ENCODE measurements at places on chromosomes 6 and 20.

DNA sequence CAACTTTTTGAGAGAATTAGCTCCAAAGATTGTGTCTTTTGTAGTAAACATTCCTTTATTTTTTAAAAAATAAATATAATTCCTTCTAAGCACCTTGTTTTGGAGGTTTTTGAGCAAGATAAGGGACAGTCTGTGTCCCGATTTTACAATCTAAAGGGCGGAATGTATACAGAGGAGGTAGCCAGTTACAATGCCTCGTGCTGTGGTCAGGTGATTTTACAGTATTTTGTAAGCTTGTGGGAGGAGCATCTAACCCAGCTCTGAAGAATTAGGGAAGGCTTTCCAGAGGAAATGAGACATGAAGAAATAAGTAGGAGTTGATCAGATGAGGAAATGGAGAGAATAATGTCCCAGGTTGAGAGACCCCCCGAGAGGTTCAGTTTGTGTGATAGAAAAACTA lies 1.3 kb downstream of the HINT3 start:
- no peak for DNase-seq

DNA sequence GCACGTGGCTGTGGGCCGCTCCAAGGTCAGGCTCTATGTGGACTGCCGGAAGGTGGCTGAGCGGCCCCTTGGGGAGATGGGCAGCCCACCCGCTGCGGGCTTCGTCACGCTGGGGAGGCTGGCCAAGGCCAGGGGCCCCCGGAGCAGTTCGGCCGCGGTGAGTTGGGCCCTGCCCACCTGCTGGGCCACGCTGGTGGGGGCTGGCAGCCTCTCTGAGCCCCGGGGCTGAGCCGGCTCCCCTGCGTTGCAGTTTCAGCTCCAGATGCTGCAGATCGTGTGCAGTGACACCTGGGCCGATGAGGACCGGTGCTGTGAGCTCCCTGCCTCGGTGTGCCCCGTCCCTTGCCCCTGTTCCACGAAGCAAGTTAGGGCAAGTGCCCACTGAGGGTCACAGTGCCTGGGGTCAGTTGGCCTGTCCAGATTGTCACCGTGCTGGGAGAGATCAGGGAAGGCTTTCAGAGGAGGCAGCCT lies 27.1 kb downstream of the COL20A1 start:
- no peak for DNase-seq

GRCh38 chr6:126261792-126262421 lies 78.0 kb upstream of the CENPW start:
- DNase-seq = no peak

GRCh38 chr20:32845786-32846185 lies 12.9 kb upstream of the EFCAB8 start:
- no peak for DNase-seq

DNA sequence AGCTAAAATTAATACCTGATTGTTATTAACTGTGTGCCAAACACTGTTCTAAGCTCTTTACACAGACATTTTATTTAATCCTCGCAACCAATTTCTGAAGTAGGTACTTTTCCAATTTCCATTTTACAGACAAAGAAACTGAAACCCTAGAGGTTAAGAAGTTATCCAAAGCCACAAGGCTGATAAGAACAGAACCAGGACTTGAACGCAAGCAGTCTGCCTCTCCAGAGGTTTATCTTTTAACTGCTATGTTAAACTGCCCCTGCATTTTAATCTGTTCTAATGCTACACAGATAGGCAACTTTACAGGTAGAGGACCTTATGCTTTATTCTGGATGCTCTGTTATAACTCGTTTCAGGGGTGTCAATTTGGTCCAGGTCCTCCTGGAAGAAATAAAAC lies 118.2 kb downstream of the SLC16A10 start:
- DNase-seq = no peak

- DNase-seq = no peak
These were observed 43.7 kb downstream of the MAPK14 start for GRCh38 chr6:36071281-36071680.

- no peak for DNase-seq
These were observed at the start of gene SNRPB2 for GRCh38 chr20:16729565-16730460. TSS of gene SNRPB2 (plus strand) at chr20:16730026. CDS start at chr20:16731703, 1,677 bp downstream.

DNA sequence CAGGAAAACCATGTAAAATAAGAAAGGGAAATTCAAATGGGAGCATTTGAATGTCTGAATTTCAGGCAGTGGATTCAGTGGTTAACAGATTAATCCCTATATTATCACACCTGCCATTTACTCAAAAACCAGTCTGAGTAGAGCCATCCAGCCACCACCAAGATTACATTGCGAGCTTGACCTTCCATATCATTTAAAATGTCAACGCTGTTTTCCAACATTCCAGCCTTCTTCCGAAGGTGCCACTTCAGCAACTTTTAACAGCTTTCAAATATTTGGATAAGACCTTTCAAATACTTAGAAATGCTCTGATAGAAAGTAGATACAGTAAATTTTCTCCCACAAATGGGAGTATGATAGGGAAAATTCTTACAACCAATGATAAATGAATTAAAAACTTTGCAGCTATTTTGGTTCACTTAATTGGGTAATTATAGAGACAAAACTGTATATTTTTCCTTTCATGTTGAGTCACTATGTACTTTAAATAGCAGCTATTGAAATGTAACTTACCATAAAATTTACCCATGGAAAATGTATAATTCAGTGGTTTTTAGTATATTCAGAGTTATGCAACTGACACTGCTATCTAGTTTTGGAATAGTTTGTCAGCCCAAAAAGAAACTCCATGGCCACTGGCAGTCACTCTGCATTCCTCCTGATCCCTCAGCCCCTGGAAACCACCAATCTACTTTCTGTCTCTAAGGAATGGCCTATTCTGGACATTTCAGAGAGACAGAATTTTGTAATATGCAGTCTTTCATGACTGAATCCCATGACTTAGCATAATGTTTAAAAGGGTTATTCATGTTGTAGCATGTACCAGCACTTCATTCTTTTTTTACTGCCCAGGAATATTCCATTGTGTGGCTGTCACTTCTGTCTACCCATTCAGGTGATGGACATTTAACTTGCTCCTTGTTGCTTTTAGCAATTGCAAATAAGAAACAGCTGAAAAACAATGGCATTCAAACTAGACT lies 21.5 kb downstream of the EZR start:
- DNase-seq = no peak

GRCh38 chr6:36285797-36286196 lies 15.9 kb downstream of the PNPLA1 start:
- DNase-seq = no peak

- DNase-seq = no peak
These were observed 52.0 kb upstream of the GATA5 start for GRCh38 chr20:62527781-62528180.

DNA sequence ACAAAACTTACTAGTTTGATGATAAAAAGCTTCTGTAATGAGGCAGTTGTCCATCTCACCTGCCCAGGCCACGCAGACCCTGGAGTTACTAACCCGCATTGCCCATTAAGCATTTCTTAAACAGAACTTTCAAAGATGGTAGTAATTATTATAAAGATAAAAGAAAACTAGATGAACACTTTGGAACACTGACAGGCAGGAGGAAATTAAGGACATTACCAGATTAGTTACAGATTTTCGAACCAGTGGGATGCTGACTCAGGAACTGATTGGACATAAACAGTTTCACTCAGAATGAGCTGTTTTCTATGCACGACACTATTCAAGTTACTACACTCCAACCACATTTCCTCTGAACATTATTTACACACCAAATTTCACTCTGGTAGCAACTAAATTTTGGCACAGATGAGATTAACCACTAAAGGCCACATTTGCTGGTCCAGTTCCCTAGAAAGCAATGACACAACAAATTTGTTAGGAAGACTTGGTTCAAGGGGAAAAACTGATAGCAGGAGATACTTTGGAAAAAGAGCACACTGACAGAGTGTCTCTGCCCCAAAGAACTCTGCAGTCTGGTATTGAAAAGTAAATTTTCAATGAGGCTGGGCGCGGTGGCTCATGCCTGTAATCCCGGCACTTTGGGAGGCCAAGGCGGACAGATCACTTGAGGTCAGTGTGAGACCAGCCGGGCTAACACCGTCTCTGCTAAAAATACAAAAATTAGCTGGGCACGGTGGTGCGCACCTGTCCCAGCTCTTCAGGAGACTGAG lies 3.0 kb downstream of the ROMO1 start:
- DNase-seq = no peak

DNA sequence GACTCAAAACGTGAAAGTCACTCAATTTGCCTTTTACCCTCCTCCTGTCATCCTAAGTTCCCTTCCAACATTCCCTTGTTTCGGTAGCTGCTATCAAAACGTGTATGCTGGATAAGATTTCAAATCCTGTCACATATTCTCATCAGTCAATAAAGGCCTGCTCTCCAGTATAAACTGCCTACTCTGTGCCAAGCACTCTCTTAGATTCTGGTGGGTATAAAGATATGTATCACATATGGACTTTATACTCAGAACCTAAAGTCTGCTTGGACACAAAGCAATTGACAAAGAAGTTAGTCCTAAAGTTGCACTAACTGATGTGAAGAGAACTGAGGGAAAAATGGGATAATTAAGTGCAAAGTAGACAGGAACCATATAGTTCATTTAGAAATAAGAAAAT lies 476.6 kb upstream of the MARCKS start:
- DNase-seq = no peak

- no peak for DNase-seq
These were observed 100.7 kb upstream of the CD93 start for GRCh38 chr20:23186808-23187207.

- DNase-seq = no peak
These were observed 38.8 kb upstream of the ZFP64 start for GRCh38 chr20:52230409-52230808.

- no peak for DNase-seq
These were observed 6.6 kb upstream of the PHIP start for GRCh38 chr6:79084693-79085092.

DNA sequence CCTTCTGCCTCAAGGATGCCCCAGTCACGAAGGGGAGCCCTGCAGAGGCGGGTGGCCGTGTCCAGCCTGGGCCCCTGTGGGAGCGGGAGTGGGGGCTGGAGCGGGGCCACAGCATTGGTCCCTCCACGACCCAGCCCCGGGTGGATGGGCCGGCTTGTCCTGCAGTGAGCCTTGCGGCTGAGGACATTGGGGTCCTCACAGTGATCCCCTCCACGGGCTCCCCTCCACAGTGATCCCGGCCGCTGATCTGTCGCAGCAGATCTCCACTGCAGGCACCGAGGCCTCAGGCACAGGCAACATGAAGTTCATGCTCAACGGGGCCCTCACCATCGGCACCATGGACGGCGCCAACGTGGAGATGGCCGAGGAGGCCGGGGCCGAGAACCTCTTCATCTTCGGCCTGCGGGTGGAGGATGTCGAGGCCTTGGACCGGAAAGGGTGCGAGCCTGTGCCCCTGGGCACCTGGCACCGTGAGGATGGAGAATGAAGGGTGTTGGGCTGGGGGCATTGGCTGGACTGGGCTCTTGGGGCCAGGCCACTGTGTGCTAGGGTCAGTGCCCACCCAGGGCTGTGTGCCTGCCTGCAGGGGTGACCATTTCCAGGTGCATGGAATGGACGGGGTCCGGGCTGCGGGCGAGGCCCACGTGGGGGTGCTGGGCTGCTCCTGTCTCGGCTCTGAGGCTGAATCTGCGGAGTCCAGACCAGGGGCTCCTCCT lies 44.4 kb downstream of the PYGB start:
- DNase-seq = no peak

DNA sequence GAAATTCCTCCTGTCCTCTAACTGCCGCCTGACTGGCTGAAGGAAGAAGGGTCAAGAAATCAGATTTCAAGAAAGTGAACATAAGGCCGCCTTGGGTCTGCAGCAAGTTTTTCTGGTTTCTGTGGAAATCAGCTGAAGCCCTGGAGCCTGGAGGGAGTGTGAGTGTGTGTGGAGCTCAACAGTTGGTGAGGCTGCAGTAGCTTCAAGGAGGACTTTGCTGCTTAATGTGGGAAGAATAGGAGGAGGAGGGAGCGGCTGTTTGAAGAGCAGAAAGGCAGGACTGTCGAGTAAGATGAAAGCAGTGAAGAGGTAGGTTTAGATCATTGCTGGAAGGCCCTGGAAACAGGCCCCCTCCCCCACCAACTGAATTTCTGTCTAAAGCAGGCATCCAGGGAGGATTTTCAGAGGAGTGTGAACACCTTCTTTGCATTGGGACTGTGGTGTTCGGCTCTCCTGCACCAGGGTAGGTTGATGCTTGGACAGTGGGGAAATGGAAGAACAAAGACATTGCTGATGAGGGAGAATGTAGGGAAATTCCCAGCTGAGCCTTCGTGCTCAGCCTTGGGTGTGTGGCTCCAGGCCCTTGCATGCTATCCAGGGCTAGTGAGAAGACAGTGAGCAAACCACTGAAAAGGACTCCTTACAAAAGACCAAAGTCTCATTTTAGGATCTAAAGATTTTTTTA lies 79.5 kb upstream of the VSTM2L start:
- no peak for DNase-seq

DNA sequence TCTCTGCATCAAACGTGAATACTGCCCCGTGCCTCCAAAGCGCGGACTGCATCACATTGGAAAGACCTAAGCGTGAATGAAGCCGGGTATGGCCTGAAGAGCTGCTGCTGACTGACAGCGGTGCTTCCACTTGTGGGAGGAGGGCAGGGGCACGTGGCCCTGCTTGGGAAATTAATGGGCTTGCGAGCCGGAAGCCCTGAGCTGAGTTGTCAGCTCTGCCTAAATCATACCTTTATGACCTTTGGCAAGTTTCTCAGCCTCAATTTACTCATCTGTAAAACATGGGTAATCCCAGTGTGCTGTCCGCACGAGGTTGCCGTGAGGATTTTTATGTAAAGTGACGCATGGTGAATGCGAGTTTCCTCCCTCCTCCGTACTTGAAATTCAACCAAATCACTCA lies 67.0 kb upstream of the FOXQ1 start:
- no peak for DNase-seq

GRCh38 chr6:79574630-79575225 lies 37.5 kb upstream of the LCA5 start:
- DNase-seq = no peak

GRCh38 chr6:5679691-5680090 lies 327.0 kb downstream of the NRN1 start:
- DNase-seq = no peak

DNA sequence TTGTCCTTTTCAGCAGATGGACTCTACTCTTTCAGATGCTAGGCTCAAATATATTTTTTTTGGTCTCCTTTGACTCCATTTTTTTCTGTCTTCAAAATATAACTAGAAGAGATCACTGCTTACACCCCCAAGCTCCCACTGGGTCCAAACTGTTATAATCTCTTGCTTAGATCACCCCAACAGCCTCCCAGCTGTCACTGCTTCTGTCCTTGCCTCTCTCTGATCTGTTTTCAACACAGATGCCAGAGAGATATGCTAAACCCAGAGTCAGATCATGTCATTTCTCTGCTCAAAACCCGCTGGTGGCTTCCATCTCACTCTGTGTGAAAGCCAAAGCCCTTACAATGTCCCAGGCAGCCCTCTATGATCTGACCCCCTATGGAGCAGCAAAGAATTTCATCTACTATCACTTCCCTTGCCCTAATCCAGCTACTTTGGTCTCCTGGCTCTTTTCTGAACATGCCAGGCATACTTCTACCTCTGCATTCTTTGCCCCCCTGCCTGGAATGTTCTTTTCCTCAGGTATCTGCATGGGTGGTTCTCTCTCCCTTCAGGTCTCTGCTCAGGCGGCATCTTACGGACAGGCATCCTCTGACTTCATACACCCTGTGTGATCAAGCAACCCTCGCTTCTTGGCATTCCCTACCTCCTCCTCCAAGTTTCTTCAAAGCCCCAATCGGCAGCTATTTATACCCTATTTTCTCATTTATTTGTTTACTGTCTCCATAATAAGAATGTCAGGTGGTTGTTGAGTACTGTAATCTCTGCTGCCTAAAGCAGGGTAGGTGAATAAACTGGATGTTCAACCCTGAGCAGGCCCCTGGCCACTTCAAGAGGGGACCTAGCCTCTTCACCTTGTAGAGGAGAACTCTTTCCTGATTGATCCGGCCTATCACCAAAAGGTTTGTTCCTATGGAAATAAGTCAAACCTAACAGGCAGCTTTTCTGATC lies 43.6 kb upstream of the SLC4A11 start:
- no peak for DNase-seq

GRCh38 chr6:38195113-38195635 lies 375.6 kb downstream of the ZFAND3 start:
- peak; percentile 34 for DNase-seq

Measured in vagina (tissue), 2 donors.